ENCODE measurements at places on chromosomes 13 and 19.

GRCh38 chr13:86155756-86156155, 356.5 kb upstream of the SLITRK6 start:
- DNase-seq = no peak

- no peak for DNase-seq
Measured at GRCh38 chr13:59474696-59475095, 689.0 kb downstream of the DIAPH3 start.

DNA sequence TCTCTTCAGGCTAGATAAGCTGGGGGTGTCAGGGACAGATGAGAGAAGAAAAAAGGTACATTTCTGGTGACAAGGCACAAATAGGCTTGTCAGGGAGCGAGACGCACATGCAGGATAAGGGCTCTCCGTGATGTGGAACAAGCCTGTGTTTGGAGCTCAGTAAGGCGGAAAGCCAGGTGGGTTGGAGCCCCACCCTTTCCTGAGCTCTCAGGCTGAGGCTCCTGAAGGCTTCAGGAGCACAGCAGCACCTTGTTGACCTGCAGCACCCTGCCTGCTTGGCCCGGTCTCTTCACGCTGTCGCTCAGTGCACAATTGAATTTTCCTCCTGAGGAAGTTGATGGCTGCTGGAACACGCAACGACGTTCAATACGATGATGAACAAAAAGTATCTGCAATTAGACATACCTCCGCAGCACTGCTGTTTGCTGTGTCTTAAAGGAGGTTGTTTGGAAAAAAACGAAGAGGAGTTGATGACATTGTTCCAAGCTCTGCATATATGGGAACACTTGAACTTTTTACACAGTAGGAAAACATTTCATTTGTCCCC, 29.3 kb downstream of the SERP2 start:
- DNase-seq = no peak

DNA sequence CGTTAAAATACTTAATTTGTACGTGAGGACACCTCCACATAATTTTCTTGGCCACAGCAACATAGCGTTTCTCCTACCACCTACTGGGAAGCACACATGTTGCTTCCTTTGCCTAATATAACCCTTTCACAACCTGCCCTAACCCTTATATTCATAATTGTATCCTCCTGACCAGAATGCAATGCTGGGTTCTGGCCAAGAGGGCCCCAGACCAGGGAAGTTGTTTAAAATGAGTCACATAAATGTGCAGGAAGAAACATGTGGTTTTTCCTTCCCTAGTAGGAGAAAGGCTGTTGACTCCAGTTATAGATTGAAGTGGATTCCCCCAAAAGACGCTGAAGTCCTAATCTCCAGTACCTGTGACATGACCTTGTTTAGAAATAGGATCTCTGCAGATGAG, 187.3 kb downstream of the NUFIP1 start:
- DNase-seq = peak; percentile 89

- no peak for DNase-seq
Measured at GRCh38 chr13:43078399-43078798, 55.0 kb downstream of the DNAJC15 start.

GRCh38 chr13:29551214-29551613, 44.3 kb downstream of the SLC7A1 start:
- no peak for DNase-seq

- DNase-seq = peak; percentile 83
Measured at GRCh38 chr19:7637374-7638256, 705 bp downstream of the STXBP2 start.

GRCh38 chr13:102172406-102172805, 229.4 kb downstream of the FGF14 start:
- no peak for DNase-seq

DNA sequence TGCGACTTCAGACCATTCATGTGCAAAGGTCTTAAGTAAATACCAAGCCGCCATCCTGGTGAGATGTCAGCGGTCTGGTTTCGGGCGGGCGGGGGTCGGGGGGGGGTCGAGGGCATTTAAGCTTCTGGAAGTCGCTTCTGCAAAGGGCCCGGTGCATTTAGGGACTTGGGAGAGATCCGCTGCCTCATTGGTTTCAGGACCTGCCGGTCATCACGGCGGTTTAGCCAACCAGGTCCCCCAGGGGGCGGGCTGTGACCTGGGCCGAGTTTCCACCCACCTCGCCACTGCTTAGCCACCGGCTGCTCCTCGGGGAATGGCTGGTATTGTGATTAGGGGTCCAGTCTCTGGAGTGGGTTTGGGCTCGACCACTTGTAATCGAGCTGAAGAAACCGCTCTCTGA, 7.8 kb downstream of the ANKLE1 start:
- DNase-seq = peak; percentile 73

DNA sequence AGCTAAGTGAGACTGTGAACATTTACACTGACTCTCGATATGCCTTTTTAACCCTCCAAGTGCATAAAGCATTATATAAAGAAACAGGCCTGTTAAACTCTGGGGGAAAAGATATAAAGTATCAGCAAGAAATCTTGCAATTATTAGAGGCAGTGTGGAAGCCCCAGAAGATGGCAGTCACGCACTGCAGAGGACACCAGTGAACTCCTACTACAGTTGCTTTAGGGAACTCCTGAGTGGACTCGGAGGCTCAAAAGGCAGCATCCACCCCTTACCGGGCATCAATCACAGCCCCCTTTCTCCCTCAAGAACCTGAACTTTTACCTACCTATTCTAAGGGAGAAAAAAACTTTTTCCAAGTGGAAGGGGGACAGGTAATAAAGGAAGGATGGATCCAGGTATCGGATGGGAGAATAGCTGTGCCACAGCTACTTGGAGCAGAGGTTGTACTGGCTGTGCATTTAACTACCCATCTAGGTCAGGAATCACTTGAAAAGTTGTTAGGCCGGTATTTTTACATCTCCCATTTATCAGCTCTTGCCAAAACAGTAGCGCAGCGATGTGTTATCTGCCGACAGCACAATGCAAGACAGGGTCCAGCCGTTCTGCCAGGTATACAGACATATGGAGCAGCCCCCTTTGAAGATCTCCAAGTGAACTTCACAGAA, 80.1 kb downstream of the ZNF486 start:
- no peak for DNase-seq

DNA sequence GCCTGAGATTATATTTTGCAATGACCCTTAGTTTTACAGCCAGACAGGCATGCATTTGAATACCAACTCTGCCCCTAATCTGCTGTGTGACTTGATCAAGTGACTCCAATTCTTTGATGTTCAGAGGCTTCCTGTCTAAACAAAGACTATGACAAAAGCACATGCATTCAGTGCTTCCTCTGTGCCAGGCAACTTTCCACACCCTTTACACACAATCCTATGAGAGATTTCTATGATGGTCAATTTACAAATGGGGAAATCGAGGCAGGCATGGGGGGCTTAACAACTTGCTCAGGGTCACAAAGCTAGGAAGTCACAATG, 3.7 kb upstream of the LYPD3 start:
- DNase-seq = peak; percentile 32

GRCh38 chr19:10680545-10681135, 20.6 kb upstream of the QTRT1 start:
- no peak for DNase-seq

DNA sequence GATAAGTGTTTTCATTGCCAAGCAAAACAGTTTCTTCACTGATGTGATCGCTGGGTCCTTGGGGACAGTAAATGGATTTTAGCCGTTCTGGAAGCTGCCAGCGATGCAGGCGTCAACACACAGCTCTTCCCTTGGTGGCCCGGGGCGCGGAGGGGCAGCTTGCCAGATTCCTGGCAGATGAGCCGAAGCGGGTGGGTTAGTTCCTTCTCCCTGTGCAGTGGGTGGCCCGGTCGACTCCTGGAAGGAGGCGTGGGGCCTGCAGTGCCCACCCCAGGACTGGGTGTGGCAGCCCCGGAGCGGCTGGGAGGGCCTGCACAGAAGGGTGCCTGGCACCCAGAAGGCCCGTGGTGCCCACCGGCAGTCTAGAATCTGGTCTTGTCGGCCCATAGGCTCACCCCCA, 69.0 kb downstream of the KDM4B start:
- DNase-seq = no peak

- no peak for DNase-seq
Measured at GRCh38 chr13:74111901-74112824, 22.0 kb downstream of the KLF12 start.

GRCh38 chr19:13475044-13475443, 31.2 kb downstream of the CACNA1A start:
- no peak for DNase-seq

DNA sequence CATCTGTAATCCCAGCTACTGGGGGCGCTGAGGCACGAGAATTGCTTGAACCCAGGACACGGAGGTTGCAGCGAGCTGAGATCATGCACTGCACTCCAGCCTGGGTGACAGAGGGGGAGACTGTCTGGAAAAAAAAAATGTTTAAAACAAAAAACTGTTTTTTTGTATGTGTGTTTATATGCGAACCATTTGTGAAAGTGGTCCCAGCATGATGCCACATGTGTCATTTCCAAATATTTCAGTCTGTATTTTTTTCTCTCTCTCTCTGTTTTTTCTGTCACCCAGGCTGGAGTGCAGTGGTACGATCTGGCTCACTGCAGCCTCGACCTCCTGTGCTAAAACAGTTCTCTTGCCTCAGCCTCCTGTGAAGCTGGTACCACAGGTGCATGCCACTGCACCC, 37.4 kb downstream of the SAE1 start:
- no peak for DNase-seq

DNA sequence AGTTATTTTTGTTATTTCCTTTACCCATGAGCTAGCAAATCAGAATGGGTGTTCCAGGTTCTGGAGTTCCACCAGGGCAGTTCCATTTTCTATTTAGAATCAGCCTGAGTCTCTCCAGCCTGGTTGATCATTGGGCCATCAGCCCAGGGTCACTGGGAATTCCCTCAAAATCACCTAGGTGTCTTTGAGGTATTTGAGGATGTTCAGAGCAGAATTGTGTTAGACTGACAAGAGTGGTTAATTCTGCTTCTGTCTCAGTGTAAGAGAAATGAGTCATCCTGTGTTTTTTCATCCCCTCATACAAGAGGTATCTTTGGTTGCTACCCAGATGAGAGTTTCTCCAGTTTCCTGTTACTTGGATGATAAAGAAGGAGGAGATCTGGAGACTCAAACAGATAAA, 11.7 kb downstream of the ZNF66 start:
- DNase-seq = no peak

- peak; percentile 96 for DNase-seq
Measured at GRCh38 chr19:6577476-6578125, 13.3 kb downstream of the CD70 start.

GRCh38 chr19:48646001-48646721, at the start of gene CA11:
Gene CA11 (minus strand): TSS chr19:48646187. CDS start chr19:48645632, 555 bp downstream.
- DNase-seq = peak; percentile 76
